Ascending aorta (tissue), 2 donors: ENCODE measurements at places on chromosomes 6 and 20.

DNA sequence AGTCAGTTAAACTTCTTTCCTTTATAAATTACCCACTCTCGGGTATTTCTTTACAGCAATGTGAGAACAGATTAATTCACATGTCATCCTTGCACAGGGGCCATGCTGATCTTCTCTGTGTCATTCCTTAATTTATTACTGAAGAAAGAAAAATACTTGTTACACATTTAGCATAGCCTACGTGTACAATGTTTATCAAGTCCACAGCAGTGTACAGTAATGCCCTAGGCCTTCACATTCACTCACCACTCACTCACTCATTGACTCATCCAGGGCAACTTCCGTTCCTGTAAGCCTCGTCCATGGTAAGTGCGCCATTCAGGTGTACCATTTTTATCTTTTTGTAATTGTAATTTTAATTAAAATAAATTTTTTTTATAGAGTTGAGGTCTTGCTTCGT is 73.6 kb downstream of the RSPH3 start:
- no peak overlapping the region for H3K4me3 ChIP-seq
- no peak overlapping the region for H3K27ac ChIP-seq
- no peaks in the 10 kb centered on the region for H3K36me3 ChIP-seq
- no peaks in the 10 kb centered on the region for H3K27me3 ChIP-seq
- no peak for DNase-seq

DNA sequence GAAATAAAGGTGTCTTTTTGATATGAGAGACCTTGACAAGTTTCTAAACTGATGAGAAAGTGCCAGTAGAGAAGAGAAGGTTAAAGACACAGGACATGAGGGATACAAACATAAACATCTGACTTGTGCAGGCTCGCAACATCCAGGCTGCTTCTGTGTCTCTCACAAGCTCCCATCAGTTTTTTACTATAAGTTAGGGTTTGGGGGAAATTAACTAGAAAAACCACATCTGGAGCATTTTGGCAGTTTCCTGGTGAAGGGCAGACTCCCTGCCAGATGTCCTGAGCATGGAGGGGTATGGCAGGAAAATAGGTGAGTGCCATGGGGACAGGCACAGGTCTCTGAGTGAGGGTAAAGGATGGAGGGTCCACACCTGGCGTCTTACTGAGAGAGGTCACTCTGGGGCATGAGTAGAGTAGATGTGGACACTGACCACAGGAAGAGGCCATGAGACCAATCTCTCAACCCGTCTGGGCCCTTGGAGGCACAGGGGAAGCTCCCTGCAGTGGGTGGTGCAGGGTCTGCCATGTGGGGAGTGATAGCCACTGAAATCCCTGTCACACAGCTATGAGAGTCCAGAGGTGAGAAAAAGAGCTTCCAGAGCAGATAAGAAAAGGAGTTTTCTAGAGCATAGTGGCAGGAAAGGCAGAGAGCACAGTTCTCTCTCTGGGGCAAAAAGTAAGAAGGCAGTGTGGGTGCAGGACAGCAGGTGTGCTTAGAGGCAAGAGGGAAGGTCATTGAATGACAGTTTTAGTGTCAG is 193.3 kb upstream of the SYNDIG1 start:
- no peak overlapping the region for H3K27ac ChIP-seq
- H3K4me3 ChIP-seq = no peak overlapping the region
- no peaks in the 10 kb centered on the region for H3K27me3 ChIP-seq
- H3K36me3 ChIP-seq = no peaks in the 10 kb centered on the region

- DNase-seq = no peak
- H3K36me3 ChIP-seq = no peaks in the 10 kb centered on the region
- no peak overlapping the region for H3K4me3 ChIP-seq
These were observed 583.8 kb upstream of the ARID1B start for GRCh38 chr6:156193381-156193780.

- H3K4me1 ChIP-seq = peaks cover 2% of the 10 kb centered on the region
- H3K36me3 ChIP-seq = no peaks in the 10 kb centered on the region
- H3K27ac ChIP-seq = no peak overlapping the region
- H3K27me3 ChIP-seq = no peaks in the 10 kb centered on the region
- H3K4me3 ChIP-seq = no peak overlapping the region
These were observed 272.7 kb upstream of the IRAK1BP1 start for GRCh38 chr6:78594668-78595066.

DNA sequence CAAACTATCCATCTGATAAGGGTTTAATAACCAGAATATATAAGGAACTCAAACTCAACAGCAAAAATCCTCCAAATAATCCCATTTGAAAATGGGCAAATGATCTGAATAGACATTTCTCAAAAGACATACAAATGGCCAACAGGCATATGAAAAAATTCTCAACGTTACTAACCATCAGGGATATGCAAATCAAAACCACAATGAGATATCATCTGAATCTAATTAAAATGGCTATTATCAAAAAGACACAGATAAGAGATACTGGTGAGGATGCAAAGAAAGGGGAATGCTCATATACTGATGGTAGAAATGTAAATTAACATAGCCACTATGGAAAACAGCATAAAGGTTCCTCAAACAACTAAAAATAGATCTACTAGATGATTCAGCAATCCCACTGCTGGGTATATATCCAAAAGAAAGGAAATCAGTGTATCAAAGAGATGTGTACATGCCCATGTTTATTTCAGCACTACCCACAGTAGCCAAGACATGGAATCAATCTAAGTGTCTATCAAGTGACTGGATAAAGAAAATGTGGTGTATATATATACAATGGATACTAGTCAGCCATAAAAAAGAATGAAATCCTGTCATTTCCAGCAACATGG is 6.1 kb upstream of the BRD2 start:
- no peak for DNase-seq
- H3K36me3 ChIP-seq = no peaks in the 10 kb centered on the region

DNA sequence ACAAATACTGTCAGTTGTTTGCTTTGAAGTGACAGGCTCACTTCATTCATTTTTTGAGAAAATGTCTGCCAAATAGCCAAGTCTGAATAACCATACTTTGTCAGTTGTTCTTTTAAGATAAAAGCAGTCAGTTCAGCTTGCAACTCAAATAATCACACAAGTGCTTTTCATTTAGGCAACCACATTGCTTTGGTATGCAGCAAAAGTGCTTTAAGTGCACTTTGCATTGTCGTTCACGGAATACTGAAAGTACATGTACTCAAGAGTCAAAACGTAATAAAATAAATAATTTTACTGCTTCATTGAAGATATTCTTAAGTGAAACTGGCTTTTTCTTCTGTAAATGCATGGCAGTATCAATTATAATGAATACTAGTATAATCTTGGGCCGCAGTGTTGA is 107.2 kb downstream of the MMS22L start:
- DNase-seq = no peak
- no peaks in the 10 kb centered on the region for H3K4me1 ChIP-seq
- no peaks in the 10 kb centered on the region for H3K36me3 ChIP-seq
- H3K4me3 ChIP-seq = no peak overlapping the region

DNA sequence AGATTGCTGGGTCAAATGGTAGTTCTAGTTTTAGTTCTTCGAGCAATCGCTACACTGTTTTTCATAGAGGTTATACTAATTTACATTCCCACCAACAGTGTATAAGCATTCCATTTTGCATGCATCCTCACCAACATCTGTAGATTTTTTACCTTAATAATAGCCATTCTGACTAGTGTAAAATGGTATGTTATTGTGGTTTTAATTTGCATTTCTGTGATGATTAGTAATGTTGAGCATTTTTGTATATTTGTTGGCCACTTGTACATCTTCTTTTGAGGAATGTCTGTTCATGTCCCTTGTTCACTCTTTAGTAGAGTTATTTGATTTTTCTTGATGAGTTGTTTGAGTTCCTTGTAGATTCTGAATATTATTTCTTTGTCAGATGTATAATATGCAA is 236.2 kb downstream of the GRM1 start:
- no peaks in the 10 kb centered on the region for H3K27me3 ChIP-seq
- H3K4me1 ChIP-seq = no peaks in the 10 kb centered on the region
- H3K27ac ChIP-seq = no peak overlapping the region
- no peak overlapping the region for H3K4me3 ChIP-seq
- no peaks in the 10 kb centered on the region for H3K36me3 ChIP-seq

DNA sequence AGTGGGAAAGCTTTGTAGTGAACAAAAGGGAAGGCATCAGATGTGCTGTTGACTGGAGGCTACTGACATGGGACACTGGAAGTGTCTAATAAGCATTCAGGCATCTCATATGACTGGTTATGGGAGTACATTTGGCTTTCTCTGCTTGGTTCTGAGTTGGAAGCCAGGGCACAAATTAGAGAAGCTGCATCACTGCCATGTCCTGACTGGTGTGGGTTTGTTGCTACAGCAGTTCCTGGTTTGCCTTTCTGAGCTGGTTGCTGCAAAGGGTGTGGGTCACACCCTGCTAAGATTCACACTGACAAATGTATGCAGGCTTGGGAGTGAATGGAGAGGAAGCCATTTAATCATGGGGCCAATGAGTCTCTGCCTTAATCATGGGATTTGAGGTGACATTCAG is 36.2 kb upstream of the NANP start:
- no peaks in the 10 kb centered on the region for H3K4me1 ChIP-seq
- H3K4me3 ChIP-seq = no peak overlapping the region
- DNase-seq = no peak
- H3K27ac ChIP-seq = no peak overlapping the region
- H3K27me3 ChIP-seq = no peaks in the 10 kb centered on the region

DNA sequence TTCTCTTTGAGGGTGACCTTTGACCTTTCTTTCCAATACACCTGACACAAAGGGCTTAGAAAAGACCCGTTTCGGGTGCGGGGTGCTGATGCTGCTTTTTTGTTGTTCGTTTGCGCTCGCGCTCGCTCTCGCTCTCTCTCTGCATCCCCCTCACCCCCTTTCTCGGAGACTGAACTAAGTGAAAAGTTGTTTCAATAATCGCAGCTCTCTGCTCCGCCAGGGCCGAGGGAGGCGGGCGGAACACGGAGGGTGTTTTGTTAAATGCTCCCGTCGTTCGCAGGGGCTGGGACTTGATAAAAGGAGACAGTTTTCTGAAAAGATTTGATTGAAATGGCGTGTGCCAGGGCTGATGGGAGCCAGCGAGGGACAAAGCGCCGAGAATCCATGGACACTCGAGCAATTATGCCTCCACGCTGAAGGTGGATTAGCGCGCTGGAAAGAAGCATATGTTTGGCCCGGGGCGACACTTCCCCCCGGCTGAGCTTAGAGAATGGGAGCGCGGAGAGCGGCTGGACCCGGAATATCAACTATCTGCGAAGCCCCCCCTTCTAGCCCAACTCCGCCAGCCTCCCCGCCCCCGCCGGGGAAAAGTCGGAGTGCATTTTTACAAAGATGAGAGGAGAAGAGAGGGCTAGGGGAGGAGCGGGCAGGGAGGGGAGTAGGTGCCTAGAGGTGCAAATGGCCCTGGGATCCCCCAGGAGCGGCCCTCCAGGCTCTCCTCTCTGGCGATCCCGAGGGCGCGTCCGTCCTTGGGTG is 25.0 kb downstream of the TFAP2A start:
- H3K27me3 ChIP-seq = peaks cover 34% of the 10 kb centered on the region
- no peak overlapping the region for H3K27ac ChIP-seq
- no peaks in the 10 kb centered on the region for H3K4me1 ChIP-seq

GRCh38 chr20:14992153-14992552 is 654.7 kb upstream of the FLRT3 start:
- H3K4me1 ChIP-seq = no peaks in the 10 kb centered on the region
- DNase-seq = no peak
- no peaks in the 10 kb centered on the region for H3K36me3 ChIP-seq
- H3K27me3 ChIP-seq = no peaks in the 10 kb centered on the region

GRCh38 chr20:37670351-37670791 is 23.5 kb upstream of the CTNNBL1 start:
- H3K36me3 ChIP-seq = no peaks in the 10 kb centered on the region
- DNase-seq = no peak
- no peaks in the 10 kb centered on the region for H3K27me3 ChIP-seq
- H3K4me1 ChIP-seq = no peaks in the 10 kb centered on the region
- no peak overlapping the region for H3K27ac ChIP-seq
- H3K4me3 ChIP-seq = no peak overlapping the region

DNA sequence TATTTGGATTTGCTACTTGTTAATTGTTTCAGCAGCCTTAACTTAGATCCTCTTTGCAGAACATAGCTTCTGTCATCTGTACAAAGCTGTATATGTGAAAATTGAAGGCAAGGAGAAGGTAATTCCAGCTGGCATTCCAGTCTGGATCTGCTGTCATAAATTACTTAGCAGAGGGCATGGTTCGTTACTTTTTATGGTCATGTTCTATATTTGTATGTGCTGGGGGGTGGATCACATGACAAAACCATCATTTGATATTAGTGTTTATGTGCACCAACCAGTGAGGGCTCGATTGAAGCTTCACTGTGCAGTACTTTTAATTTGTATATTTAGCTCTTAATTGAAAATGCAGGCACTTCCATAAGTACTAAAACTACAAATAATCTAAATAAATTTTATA is 80.2 kb downstream of the CAP2 start:
- H3K4me1 ChIP-seq = peaks cover 17% of the 10 kb centered on the region
- no peak overlapping the region for H3K4me3 ChIP-seq

DNA sequence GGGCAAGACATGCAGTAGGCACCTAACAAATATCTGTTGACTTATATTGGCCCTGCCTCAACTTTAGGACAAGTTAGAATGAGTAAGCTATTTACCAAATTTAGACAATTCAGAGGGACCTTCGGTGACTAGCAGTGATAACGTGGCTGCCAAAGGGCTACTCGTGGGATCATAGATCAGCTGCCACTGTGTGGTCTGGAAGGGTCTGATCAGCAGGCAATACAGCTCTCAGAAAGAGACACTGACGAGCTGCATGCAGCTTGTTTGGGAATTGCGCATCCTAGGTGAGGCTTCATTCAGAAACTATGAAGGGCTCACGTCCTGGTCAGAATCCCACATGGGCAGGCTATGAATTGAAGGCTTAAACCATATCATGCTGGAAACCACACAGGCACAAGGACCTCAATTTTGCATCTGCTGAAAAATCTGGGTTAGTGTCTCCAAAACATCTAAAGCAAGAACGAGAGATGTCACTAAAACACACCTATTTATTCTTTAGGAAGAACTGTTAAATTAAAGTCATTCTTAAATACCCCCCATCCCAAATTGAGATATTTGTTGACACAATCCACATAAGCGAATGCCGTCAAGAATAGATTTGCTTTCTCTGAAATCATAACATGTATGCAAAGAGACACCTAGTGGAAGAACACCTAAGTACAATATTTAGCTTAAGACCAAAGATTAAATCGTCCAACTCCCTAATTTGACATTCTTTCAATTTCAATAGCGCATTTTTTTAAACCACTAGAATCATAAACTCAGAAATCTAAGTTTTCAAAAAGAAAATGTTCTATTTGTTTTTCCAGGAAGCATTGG is 79.6 kb downstream of the IPCEF1 start:
- no peaks in the 10 kb centered on the region for H3K4me1 ChIP-seq
- no peak for DNase-seq
- no peaks in the 10 kb centered on the region for H3K36me3 ChIP-seq
- H3K4me3 ChIP-seq = peak overlapping the region; percentile 44
- no peak overlapping the region for H3K27ac ChIP-seq

DNA sequence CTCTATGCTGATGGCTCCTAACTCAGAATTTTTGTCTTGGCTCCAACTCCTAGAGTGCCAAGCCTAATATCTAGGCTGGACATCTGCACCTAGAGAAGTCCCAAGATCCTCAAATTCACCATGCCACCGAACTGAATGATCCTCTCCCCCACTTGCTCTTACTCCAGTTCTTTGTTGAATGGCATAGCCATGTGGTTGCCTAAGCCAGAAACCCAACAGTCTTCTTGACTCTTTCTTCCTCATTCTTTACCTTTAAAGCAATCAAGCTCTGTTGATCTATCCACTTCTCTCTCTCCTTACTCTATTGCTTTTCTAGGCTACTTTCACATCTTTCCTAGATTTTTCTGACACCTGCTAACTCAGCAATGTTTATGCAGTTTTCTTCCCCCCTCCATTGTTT is 126.5 kb upstream of the FOXO3 start:
- no peaks in the 10 kb centered on the region for H3K27me3 ChIP-seq
- H3K27ac ChIP-seq = no peak overlapping the region
- no peaks in the 10 kb centered on the region for H3K4me1 ChIP-seq
- DNase-seq = no peak
- H3K36me3 ChIP-seq = no peaks in the 10 kb centered on the region
- H3K4me3 ChIP-seq = no peak overlapping the region
